ENCODE measurements at places on chromosomes 16 and 17.
A peak's percentile ranks its signal among the peaks of the same experiment; 100 is the strongest.

- DNase-seq: no peak
Observed at GRCh38 chr17:1100382-1100781, 79.4 kb downstream of the ABR start.

- no peak for DNase-seq
Observed at GRCh38 chr17:76887802-76888201, 19.6 kb downstream of the MGAT5B start.

DNA sequence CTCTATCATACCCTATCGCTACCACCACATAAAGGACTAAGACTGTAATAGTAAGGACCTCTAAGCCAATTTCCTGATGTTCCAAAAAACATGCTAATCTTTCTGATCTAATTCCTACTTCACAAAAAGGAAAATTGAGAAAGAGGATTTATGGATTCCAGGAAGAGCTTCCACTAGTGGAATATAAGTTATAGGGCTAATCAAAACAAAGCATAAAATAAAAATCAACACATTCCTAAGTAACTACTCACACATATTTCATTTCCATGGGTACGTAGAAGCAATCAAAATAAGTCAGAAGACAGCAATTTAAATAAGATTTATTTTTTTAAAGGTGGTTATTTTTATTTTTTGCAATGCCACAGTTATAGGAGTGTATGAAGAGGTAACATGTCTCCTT, 12.4 kb downstream of the CCDC43 start:
- DNase-seq: no peak

- peak; percentile 91 for DNase-seq
Observed at GRCh38 chr16:29807426-29808218, 1.3 kb downstream of the MAZ start.

- DNase-seq: no peak
Observed at GRCh38 chr16:49910541-49911071, 54.7 kb upstream of the ZNF423 start.

- DNase-seq: no peak
Observed at GRCh38 chr16:30145657-30146056, 22.6 kb upstream of the MAPK3 start.

- no peak for DNase-seq
Observed at GRCh38 chr16:48556913-48557351, 53.0 kb downstream of the N4BP1 start.

- DNase-seq: no peak
Observed at GRCh38 chr16:24975428-24975889, 39.7 kb downstream of the ARHGAP17 start.

- no peak for DNase-seq
Observed at GRCh38 chr17:47701608-47702007, 7.6 kb downstream of the TBKBP1 start.

DNA sequence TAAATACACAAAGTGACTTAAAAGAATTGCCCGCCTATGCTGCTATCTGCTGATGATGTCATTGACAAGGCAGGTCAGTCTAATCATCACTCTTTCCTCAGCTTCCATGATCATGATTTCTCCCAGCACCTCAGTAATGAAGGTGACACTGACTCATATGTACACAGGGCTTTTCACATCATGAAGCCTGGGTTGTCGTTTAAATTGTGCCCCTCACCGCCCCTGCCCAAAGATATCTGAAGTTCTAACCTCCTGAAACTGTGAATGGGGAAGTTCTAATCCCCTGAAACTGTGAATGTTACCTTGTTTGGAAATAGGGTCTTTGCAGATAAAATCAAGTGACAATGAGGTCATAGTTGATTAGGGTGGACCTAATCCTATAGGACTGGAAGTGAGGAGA, 17.4 kb upstream of the GPRC5C start:
- no peak for DNase-seq

- DNase-seq: no peak
Observed at GRCh38 chr17:82184761-82185160, 27.9 kb downstream of the CCDC57 start.

- no peak for DNase-seq
Observed at GRCh38 chr17:31559584-31560501, 168.4 kb downstream of the RAB11FIP4 start.

GRCh38 chr17:2263183-2264066, 40.2 kb downstream of the SMG6 start:
- DNase-seq: no peak

DNA sequence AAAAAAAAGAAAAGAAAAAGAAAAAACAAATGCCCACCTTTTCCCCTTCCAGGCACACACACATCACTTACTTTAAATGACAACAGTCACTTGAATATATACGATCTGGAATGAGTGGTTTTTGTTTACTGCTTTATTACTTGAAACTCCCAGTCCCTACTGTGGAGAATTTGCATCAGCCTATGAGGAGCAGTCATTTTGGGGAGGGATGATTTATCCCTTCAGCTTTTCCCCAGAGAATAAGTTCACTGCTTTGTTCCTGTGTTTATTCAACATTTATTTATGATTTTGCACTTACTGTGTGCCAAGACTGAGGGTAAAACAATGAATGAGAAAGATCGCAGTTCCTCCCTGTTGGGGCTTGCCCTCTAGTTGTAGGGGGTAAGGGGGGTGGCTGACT, 4.7 kb upstream of the ZNF423 start:
- no peak for DNase-seq

DNA sequence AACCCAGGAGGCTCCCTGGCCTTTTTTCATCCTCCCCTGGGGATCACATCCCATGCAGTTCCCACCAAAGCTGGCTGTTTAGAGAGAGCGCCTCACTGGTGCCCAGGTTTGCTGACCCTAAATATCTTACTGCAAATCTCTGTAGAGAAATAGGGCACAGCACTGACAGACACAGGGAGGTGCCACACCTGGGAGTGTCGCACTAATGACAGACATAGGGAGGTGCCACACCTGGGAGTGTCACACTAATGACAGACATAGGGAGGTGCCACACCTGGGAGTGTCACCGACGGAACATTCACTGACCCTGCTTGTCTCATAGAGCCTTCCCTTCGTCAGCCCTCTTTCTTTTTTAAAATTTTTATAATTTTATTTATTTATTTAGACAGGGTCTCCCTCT, 25.6 kb downstream of the UNK start:
- no peak for DNase-seq

GRCh38 chr17:6497496-6498221, 53.4 kb downstream of the PIMREG start:
- no peak for DNase-seq

DNA sequence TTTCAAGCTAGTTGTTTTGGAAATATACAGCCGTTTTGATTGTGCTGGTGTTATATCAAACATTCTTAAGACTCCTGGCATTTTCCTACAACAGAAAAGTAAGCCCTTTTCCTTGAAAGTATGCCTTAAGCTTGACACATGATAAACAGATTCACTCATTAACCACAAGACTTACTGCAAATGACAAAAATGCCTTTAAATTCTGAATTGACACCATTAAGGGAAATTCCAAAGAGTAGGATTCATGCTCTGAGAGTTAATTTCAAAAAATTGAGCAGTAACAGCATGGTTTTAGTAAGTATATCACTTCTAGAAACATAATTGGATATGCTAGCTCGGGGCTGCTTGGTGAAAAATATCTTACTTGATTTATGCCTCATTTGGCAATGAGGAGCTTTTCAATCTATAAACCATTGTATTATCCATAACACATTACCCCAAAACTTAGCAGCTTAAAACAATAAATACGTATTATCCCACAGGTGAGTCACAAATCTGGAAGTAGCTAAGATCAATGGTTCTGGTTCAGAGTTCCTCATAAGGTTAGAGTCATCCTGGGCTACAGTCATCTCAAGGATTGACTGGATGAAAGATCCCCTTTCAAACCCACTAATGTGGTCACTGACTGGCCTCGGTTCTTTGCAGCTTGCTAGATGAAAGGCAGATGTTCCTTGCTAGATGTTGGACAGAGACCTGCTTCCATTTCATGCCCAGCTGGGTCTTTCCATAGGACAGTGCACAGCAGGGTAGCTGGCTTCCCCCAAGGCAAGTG, 8.2 kb upstream of the PHAF1 start:
- DNase-seq: no peak

DNA sequence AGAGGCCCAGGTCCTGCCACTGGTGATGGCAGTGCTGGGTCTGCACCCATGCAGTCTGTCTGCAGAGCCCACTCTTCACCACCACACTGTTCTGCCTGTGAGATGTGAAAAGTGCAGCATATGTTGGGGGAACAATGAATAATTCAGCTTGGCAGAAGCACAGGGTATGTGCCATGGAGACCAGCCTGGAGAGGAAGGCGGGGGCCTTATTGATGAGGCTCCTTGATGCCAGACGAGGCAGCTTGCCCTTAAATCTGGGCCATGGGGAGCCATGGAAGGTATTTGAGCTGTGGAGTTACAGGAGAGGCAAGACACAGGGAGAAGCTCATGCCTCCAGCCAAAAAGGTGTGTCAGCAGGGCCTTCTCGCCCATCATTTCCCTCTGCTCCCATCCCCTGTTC, 124.7 kb downstream of the C16orf78 start:
- no peak for DNase-seq

DNA sequence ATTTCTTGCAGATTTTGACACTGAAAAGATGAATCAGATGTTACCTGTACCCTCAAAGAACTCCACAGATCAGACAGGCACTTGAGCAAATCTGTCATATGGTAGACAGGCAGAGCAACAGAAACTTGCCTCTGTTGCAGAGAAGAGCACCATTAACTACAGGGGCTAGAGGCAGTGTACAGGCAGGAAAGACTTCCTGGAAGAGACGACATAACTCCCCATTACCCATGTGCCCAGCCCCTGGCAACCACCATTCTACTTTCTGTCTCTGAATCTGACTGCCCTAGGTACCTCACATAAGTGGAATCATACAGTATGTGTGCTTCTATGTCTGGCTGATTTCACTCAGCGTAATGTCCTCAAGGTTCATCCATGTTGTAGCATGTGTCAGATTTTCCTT, 15.5 kb downstream of the GFOD2 start:
- no peak for DNase-seq

- peak; percentile 87 for DNase-seq
Observed at GRCh38 chr17:49217651-49218413, 7.3 kb downstream of the ABI3 start.

Measured in Right ventricle myocardium inferior (tissue), 1 donor.